ENCODE measurements at places on chromosomes 3 and 15.

DNA sequence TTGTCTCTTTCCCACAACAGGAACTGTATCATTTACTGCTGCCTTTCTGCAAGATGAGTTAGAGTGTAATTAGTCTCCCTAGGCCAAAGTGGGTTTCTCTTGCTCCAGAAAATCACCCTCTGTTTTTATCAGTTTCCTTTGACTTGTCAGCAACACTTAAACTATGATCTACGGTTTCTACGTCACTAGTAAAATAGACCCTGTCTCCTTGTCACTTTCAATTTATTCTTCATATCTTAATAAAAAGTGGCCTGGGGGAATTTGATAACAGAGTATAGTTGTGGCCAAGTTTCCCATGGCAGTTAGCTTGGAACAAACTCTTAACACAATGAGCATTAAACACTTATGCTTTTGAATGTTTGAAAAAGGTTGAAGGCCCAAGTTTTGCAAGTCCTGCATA lies 79.6 kb downstream of the CGNL1 start:
- DNase-seq: no peak

DNA sequence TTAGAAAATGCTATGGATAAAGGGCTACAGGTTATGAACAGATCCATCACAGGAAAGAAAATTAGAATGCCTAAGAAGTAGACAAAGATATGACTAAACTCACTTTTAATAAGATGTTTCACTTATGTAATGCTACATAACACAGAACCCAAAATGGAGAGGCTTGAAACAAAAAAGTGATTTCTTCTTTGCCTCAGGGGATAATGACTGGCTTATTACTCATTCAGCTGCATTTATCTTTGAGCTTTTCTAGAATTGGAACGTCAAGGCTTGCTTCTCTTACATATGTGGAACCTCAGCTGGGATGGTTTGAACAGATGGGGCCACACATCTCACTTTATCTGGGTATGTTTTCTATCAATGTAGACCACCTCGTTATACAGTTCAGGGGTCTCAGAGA lies 120.6 kb upstream of the EPHA3 start:
- peak; percentile 68 for DNase-seq

GRCh38 chr15:80070840-80071239 lies 11.4 kb downstream of the ZFAND6 start:
- DNase-seq: peak; percentile 56

GRCh38 chr3:71928212-71928611 lies 143.3 kb upstream of the PROK2 start:
- no peak for DNase-seq

DNA sequence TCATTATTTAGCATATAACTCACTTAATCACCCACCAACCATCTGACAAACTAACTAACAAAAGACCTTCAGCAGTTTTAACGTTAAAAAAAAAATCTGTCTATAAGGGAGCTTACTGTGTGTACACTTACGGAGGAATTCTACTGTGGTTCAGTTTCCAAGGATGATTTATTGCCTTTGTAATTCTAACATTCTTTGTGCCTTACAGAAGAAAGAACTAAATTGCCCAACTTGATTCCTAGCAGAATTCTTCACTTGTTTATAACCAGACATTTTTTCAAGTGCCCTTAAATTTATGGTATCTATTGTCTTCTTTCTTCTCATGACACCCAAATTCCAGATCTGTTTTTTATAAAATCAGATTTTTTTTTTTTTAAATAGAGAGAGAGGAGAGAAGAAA lies 119.7 kb upstream of the IGSF10 start:
- DNase-seq: peak; percentile 97

DNA sequence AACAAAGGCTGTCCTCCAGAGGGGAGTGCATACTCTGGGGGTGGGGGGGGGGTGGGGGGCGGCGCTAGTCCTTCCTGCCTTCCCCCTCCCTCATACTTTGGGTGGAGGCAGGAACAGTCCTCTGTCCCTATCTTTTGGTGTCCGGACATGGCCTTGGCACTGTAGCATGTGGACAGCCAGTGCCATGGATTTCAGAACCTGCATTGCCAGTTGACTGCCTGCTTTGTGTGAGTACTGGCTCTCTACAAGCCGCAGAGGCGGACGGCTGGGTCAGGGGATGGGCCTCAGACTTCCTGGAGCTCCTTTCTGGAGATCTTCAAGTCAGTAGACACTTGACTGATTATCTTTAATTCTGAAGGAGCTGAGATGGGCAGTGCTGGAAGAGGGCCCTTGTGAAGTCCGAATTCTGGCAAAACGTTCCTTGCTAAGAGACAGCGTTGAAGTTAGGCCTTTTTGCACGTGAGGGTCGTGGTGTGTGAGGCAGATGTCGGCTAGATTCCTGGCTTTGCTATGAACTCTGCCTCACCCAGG lies 2.5 kb downstream of the CLDN11 start:
- DNase-seq: peak; percentile 48

DNA sequence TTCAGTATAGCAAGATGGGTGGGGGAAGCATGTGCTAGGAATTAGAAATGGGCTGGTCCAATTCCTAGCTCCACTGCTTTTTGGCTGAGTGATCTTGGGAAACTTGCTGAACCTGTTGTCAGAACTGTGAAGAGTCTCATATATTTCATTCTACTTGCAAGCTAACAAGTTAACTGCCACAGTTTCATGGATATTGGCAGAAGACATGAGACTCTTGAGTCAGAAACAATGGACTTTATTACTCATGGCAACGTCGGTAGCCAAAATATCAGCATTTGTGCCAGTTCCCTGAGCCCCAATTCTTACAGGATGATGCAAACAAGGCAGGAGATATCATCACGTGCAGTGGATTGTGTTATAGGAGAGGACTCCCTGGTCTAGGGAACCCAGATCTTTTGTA lies 26.6 kb upstream of the PLAAT1 start:
- DNase-seq: peak; percentile 18

GRCh38 chr15:57867970-57868798 lies 161.7 kb downstream of the POLR2M start:
- no peak for DNase-seq

DNA sequence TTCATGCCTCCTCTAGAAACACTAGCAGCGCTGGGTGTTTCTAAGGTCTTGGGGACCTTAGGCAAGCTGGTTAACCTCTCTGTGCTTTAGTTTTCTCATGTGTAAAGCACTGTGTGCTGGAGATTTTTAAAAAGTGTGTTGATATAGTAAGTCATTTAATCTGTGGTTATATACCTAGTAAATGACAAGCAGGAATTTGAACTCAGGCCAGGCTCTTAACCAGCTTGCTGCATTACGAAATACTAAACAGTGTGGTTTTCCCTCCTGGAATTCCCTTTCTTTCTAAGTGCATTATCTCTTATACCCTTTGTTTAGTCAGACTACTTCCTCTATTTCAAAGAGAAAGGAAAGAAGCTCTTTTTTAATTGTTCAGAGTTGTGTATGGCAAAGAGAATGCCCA lies 26.5 kb downstream of the NEO1 start:
- DNase-seq: peak; percentile 95

- peak; percentile 61 for DNase-seq
Observed at GRCh38 chr3:134464689-134465365, 21.0 kb downstream of the ANAPC13 start.

DNA sequence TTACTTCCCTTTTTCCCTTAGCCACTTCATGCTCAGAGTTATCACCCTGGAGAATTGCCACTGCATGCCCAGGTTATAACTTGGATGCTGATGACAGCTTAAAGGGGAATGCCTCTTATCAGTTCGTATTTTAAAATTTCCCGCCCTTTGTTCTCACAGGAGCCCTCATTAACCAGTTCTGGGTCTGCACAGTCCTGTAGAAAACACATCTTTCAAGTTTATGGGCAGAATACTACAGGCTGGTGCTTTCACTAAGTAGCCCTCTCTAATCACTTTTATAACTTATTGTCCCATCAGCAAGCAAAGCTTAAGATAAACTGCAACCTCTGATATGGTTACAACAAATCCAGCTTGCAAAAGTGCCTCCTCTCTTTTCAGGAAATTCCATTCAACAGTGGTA lies 587.3 kb upstream of the UBE2E2 start:
- DNase-seq: no peak

DNA sequence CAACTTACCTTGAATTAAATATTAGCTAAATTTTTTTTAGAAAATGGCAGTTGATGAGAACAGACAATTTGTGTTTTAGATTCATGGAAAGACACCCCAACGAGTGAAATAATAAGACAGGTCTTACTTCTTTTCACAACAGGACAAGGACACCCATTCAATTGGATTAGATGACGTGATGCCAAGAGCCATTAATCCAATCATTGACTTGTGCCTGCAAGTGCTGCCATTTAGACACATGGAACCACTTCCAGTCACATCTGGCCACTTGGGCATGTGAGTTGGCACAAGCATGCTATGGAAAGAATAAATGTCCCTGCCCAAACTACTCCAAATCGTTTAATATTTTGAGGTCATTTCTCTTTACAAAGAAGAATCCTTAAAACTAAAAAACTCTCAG lies 1308.8 kb downstream of the ROBO2 start:
- DNase-seq: no peak

GRCh38 chr3:39361252-39361927 lies 21.8 kb upstream of the SLC25A38 start:
- no peak for DNase-seq

- DNase-seq: no peak
Observed at GRCh38 chr3:46916278-46916677, 38.8 kb downstream of the PTH1R start.

GRCh38 chr3:69831737-69832136 lies 92.5 kb downstream of the MITF start:
- DNase-seq: no peak

- DNase-seq: no peak
Observed at GRCh38 chr3:153626158-153626557, 464.1 kb downstream of the RAP2B start.

DNA sequence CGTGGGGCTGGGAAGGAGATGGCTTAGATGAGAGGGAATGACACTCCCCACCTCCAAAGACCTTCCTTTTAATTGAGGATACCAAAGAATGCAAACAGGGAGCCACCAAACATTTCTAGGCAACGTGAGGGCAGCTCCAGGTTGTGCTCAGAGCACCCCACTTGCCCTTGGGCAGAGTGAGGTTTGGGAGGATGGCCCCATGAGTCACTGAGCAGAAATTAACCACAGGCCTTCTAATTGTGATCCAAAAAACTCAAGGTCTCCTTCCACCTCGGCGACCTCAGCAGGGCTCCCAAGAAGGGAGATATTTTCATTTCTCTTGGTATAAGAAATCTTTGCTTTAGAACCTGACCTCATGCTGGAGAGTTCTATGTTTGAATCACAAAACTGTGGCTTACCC lies 305.0 kb upstream of the TPM1 start:
- DNase-seq: no peak

DNA sequence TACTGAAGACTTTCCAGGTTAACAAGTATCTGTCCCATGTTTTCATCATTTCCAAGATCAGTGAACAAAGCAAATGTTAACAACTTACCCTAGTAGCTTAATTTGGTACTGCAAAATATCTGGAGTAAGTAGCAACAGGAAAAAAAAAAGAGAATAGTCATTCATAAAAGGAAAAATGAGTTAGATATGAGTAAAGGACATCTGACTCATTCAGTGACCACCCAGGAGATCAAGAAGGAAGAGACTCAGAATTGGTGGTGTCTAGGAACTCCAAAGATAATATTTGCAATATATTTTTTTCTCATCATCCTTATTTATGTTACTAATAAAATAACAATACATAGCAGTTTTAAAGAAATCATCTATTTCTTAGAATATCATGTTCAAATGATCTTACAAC lies 253.8 kb upstream of the COL8A1 start:
- DNase-seq: no peak

GRCh38 chr3:10224794-10225665 lies 23.2 kb upstream of the TATDN2 start:
- DNase-seq: peak; percentile 76

GRCh38 chr3:139794469-139795265 lies 116.9 kb upstream of the NMNAT3 start:
- DNase-seq: no peak

GRCh38 chr15:67409175-67409574 lies 111.8 kb upstream of the C15orf61 start:
- no peak for DNase-seq

DNA sequence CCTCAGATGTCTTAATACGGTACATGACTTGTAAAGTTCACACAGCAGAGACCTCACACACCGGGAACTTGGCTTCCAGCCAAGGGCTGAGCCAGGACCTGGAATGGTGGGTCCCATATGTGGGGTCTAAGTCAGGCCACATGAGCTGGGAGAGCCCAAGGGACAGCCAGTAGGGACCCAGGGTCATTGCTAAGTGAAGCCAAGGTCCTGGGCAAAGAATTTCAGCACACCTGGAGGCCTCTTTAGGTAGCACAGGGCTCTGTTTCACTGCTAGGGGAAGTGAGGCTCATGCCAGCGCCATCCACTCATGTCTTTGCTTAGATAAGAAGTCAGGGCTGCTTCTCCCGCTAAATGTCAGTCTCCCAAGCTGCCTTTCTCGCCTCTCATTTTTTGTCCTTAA lies 116.6 kb upstream of the TLE3 start:
- DNase-seq: no peak

DNA sequence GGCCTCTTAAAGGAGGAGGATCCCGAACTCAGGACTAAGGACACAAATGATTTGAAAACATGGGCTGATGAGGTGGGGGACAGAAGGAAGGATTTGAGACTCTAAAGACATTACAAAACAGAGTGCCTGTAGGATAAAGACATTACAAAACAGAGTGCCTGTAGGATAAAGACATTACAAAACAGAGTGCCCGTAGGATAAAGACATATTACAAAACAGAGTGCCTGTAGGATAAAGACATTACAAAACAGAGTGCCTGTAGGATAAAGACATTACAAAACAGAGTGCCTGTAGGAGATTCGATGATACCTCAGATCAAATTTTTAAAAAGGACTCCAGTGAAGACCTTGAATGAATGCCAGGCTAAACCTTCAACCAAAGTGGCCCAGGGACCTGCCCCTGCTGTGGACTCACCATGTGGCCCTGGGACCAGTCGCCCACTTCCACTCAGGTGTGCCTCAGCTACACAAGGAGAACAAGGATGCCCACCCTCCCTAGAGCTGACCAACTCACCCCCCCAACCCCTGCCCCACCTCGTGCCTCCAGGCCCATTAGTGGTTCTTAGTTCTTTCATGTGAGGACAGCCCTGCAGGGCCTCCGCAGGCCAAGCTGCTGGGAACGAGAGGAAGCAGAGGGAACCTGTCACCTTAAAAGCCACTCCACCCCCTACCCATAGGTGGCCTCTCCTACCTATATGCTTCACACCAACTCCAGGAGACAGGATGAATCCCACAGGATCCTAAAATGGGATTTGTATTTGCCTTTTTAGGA lies 59.8 kb downstream of the SH3BP5 start:
- no peak for DNase-seq

DNA sequence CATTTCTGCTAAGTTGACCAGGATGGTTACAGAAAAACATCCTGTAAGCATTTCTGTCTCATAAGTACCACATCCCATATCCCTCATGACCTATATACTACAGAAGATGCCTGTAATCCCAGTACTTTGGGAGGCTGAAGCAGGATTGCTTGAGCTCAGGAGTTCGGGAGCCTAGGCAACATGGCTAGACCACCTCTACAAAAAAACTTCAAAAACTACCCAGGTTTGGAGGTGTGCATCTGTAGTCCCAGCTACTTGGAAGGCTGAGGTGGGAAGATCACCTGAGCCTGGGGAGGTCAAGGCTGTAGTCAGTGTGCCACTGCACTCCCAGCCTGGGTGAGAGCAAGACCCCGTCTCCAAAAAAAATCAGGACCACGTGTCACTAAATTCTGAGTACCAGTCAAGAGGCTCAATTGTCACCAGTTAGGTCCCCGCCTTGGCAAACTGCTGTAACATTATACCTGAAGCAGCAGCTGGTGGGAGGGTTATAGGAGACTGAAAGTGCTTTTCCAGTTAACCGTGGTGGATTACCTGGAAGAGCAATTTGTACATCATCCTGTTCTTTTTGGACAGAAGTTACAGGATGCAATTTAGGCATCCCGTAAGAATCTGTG lies 6.2 kb downstream of the RPL32 start:
- no peak for DNase-seq

Measured in fibroblast of the aortic adventitia (primary cell).